ENCODE measurements at places on chromosomes 7 and 10.

- no peak for DNase-seq
Measured at GRCh38 chr10:8600192-8600591, 545.7 kb downstream of the GATA3 start.

GRCh38 chr10:109456566-109457301 lies 466.6 kb downstream of the XPNPEP1 start:
- no peak for DNase-seq

- no peak for DNase-seq
Measured at GRCh38 chr10:87847550-87847949, 15.8 kb downstream of the KLLN start.

GRCh38 chr10:24762161-24762924 lies 38.7 kb upstream of the ARHGAP21 start:
- no peak for DNase-seq

GRCh38 chr7:54690892-54691291 lies 68.1 kb downstream of the SEC61G start:
- no peak for DNase-seq

DNA sequence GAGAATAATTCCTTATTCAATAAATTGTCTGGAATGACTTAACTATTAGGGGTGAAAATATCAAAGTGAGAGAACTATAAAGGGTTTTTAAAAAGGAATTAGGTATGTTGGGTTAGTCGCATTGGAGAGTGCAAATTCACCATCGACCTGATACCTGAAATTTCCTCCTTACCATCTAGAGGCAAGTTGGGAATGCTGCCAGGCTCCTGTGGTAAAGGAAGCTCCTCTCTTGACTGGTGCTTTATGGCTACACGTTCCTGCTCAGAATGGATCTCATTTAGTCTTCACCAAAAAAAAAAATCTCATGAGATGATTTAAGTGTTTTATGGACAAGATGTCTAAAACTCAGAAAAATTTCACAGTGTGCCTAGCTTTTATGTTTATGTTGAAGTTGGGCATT lies 129.8 kb downstream of the EGFR start:
- DNase-seq = no peak

Data from amniotic stem cell (primary cell).